ENCODE measurements at places on chromosomes 12 and 14. TPM values are rescaled to one million over a fixed set of nuclear protein-coding genes. Genes with fewer than 3 reads are reported as not detected.

Gene HOXC11
- not detected for polyA plus RNA-seq

Gene C14orf132
- polyA plus RNA-seq, result 69.2 TPM

Gene SHMT2
- 394 TPM for polyA plus RNA-seq

Gene CACNA1C
- polyA plus RNA-seq, result 1.6 TPM

Gene HCAR1
- 1.2 TPM for polyA plus RNA-seq

Gene SPX
- 5.8 TPM for polyA plus RNA-seq

Gene FZD10
- 1.5 TPM for polyA plus RNA-seq

Gene OGFOD2
- polyA plus RNA-seq, result 12.7 TPM

Gene KRT78
- polyA plus RNA-seq, result not detected

Gene PRIMA1
- 8.8 TPM for polyA plus RNA-seq

Gene CLEC14A
- 13.6 TPM for polyA plus RNA-seq

Gene HRK
- polyA plus RNA-seq, result 1.9 TPM

Gene CCDC184
- polyA plus RNA-seq, result 8.9 TPM

Gene ADAM21
- polyA plus RNA-seq, result not detected

Gene CYP46A1
- polyA plus RNA-seq, result 31.8 TPM

Gene NEUROD4
- not detected for polyA plus RNA-seq

Measured in brain (organoid and tissue), 16 donors.